ENCODE measurements at places on chromosomes 11 and 22. TPM values are rescaled to one million over a fixed set of nuclear protein-coding genes. Genes with fewer than 3 reads are reported as not detected.

KMT2A gene
- total RNA-seq = 30.6 TPM

MAPK11 gene
- total RNA-seq = 2.3 TPM

L3MBTL2 gene
- 20.1 TPM for total RNA-seq

VWA5A gene
- total RNA-seq = 19.1 TPM

GRK3 gene
- 7.3 TPM for total RNA-seq

STIP1 gene
- 122 TPM for total RNA-seq

SCGB1A1 gene
- not detected for total RNA-seq

BATF2 gene
- total RNA-seq = 0.68 TPM

BTBD18 gene
- not detected for total RNA-seq

DEUP1 gene
- total RNA-seq = 0.40 TPM

Measured in hepatocyte (in vitro differentiated cells).